HS-27A (cell line): ENCODE measurements at places on chromosomes 13 and 19.
A peak's percentile ranks its signal among the peaks of the same experiment; 100 is the strongest.

GRCh38 chr19:6286676-6287075 is 6.9 kb upstream of the MLLT1 start:
- no peak for DNase-seq

DNA sequence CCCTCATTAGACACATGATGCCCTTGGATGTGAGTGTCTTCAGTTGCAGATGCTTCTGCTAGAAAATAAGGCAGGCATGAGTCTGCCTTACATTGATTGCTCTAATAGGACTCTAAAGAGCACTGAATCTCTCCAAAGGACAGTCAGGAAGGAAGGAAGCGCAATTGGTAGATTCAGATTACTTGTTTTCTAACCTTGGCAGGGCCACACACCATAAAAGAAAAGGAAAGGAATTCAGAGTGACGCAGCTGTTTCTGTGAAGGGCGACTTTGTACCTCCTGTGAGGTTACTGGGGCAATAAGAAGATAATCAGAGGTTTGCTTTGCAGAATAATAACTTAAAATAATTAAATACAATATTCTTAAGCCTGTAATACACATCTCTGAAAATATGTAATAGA is 48.0 kb downstream of the FRY start:
- DNase-seq: no peak

DNA sequence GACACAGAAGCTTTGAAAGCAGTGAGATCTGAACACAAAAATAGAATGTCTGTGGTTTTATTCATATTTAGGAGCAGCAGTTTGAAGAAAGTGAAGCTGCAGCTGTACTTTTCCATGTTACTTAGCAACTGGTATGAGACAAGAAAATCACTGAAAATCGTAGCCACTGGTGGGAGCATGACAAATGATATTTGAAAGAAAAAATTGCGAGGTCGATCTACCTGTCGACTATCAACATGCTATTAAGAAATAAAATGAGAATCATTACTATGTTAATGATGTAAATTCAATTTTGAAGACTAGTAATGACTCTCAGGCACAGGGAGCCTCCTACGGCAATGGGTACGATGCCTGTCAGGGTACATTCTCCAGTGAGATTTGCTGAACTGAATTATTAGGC is 436.4 kb downstream of the SLITRK5 start:
- no peak for DNase-seq

DNA sequence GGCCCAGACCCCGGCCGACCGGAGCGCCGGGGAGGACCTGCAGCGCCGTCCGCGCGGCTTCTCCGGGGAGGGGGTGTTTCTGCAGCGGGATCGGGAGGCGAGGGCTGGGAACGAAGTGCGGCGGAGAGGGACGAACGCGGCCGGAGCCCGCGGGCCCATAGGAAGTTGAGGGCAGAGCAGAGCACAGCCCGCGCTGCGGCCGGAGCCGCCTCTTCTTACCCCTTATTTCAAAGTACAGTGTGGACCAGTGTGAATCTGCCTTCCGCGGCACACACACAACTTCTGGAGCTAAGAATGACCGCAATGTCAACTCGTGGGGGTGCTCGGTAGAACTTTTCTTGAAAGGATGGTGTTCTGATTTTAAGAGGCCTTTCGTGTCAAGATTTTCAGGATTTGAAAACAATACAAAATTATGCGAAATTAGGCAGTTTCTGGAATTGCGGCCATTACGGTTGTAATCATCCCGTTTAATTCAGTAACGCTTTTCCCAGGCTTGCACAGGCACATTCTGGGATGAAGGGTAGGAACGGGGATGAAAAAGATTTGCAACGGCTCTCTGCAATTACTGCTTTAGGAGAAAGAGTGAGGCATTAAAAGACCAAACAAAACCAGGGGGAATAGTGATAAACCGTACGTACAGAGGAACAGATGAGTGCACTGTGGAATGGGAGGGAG is 821 bp downstream of the TDRD3 start:
- DNase-seq: peak; percentile 29

DNA sequence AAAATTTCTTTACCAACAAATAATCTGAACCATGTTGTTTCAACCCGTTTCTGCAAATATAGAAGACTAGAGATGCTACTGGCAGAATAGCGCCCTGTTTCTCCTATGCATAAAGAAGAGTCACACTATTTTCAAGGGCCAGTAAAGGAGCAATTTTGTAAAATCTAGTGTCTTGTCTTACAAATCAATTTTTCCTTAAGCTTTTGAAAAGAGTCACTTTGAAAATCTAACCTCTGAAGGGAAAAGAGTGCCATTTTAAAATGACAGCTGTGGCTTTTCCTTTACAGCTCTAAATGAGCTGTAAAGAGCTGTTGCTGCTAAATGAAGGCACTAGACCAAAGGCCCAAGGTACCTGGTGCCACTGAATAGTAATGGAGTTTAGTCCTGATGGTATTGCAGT is 16.9 kb upstream of the GTF2F2 start:
- no peak for DNase-seq

DNA sequence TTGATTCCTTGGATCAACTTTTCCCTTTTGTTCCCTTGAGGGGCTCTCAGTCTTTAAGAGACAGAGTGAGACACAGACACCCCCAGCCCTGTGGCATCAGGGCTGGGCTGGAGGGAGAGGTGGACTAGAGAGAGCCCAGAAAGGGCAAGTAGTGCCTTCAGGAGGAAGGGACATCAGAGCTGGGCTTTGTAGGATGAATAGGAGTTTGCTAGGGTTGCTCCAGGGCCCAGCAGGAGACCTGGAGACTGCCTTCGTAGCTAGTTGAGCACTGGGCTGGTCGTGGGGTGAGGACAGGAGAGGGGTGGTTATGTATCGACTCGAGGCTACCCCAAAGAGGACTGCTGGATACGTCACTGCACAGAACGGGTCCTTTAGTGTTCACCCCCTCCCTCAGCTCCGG is 5.4 kb downstream of the MAP1S start:
- no peak for DNase-seq

DNA sequence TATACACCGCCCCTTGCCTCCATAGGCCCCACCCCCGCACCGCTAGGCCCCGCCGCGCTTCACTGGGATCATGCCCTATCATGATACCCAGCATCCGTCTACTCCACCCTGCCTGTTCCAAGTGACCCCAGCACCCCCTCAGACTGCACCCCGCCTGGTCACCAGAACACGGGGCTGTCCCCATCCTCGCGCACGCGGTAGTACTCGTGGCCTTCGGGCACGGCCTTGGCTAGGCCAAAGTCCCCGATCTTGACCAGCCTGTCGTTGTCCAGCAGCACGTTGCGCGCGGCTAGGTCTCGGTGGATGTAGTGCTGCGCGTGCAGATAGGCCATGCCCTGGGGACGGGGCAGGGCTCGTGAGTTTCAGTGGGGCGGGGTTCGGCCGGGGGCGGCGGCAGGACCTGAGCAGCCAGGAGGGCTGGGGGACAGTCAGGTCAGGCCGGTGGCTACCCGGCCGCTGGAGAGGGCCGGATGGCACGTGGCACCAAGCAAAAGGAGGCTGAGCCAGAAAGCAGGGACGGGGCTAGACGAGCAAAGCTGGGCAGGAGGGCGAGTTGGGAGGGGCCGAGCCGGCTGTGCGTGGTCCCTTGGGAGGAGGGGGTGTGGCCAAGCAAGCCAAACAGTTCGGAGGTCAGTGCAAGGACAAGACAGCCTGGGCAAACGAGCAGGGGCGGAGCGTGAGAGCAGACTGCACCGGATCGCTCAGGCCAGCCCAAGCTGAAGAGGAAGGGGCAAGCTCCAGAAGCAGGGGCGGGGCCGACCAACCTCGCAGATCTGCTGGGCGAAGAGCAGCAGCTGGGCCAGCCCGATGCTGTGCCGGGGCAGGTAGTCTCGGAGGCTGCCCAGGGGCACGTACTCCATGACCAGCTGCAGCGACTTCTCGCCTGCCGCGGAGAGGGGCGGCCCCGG is 13.6 kb upstream of the ICAM3 start:
- DNase-seq: no peak

GRCh38 chr19:18308051-18308947 is 14.6 kb downstream of the LSM4 start:
- no peak for DNase-seq

- DNase-seq: no peak
Observed at GRCh38 chr13:91185294-91185863, 162.1 kb upstream of the MIR17HG start.

DNA sequence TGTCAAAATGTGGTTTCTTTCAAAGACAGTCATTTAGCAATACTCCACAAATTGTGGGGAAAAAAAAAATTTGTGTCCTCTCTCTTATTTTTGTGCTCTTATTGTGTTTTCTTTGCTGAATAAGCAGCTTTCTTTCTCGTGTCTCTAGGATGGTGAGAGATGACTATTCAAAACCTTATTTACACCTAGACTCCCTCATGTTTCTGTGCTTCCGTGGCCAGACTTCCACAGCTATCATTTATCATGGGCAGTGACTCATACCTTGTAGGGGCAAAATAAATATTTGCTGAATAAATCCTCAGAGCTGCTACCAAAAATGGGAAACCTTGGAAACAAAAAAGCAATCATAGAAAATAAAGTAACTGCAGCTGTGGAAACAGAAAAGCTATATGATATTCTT is 204.9 kb upstream of the MIR17HG start:
- no peak for DNase-seq

DNA sequence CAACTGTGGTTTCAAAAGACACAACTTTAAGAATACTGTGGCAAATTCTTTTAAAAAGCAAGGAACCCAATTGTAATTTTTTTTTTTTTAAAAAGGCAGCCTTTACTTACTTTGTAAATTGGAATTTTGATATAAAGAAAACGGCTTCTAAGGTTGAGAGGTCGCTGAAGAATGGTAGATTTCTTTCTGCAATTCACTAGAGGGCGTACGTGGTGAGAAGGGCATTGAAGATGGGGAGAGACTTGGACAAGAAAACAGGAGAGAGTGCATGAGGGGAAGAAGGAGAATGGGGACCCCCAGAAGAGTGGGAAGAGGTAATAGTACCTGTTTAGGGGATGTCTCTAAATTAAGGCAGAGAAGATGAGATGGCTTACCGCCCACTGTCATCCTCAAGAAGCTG is 33.5 kb upstream of the PABPC3 start:
- DNase-seq: no peak

- DNase-seq: no peak
Observed at GRCh38 chr13:25198647-25199046, 26.6 kb upstream of the AMER2 start.

- DNase-seq: no peak
Observed at GRCh38 chr13:100139817-100140216, 50.9 kb downstream of the PCCA start.

- no peak for DNase-seq
Observed at GRCh38 chr19:38911388-38912001, 491 bp downstream of the CCER2 start.
